ENCODE measurements at places on chromosomes 4 and X.

- DNase-seq, result no peak
These were observed 66.6 kb upstream of the SLIT2 start for GRCh38 chr4:20185103-20185502.

GRCh38 chrX:41381685-41382084 lies 47.7 kb downstream of the DDX3X start:
- peak; percentile 37 for DNase-seq

- DNase-seq, result no peak
These were observed 251.4 kb downstream of the DTHD1 start for GRCh38 chr4:36532670-36533379.

DNA sequence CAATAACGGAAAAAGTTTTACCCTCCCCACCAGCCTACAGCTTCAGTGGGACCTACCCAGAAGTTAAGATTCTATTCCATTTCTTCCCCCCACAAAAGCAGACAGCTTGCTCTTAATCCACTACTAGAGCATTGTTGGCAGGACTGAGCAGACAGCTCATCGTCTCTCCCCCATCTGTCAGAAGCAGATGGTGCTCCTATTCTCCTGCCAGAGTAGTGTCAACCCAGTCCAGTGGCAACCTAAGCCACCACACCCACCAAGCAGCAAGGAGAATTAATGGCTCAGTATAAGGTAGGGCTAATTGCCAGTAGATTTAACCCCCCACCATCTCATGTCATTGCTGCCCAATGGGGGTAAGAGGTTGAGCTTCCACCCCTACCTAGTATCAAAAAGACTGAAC lies 62.0 kb downstream of the AWAT2 start:
- DNase-seq, result no peak

DNA sequence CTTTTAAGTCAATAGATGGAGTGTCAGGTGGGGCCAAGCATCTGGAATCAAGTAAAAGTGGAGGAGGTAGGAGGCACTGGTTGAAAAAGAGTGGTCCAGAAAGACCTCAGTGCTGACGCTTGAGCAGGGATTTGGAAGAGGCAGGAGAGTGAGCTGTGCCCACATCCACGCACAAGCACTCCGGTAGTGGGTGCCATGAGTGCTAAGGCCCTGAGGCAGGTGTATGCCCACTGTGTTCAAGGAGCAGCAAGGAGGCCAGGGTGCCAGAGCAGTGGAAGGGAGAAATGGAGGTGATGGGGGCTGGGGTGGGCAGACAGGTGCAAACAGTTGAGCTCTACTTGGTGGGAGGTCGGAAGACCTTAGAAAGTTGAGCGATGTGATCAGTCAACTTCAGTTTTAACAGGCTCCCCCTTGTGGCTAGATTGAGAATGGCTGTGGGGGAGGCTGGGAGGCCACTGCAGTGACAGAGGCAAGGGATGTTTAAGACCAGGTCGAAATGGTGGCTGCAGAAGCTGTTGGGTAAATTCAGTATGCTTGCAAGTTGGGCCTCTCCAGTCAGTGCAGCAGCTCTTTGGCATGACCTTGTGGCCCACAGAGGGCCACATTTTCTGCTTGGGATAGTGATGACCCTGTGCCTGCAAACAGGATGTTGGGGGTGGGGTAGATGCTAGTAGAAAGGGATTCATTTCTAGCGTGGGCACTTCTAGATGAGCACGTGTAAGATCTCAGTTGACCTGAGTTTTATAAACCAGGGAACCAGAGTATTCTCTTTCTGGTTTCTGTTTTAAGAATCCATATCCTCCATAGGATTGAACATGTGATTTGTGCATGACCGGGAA lies 12.7 kb downstream of the TKTL1 start:
- DNase-seq, result no peak

DNA sequence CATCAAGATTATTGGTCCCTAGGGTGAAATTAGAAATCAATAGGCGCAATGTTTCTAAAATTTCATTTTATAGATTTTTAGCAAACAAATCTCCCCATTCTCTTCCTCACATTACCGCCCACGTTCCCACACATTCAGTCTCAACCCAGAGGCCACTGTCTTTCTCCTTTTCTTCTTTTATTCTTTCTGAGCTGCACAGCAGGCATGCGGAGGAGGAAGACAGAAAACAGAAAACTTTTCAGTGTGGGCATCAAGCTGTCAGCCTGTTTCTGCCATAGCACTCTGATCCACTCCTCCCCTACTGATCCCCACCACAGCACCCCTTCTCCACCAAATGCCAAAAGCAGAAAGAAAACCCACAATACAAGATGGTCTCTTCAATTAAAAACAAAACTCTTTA lies 94.8 kb upstream of the ADAMTS3 start:
- DNase-seq, result no peak

DNA sequence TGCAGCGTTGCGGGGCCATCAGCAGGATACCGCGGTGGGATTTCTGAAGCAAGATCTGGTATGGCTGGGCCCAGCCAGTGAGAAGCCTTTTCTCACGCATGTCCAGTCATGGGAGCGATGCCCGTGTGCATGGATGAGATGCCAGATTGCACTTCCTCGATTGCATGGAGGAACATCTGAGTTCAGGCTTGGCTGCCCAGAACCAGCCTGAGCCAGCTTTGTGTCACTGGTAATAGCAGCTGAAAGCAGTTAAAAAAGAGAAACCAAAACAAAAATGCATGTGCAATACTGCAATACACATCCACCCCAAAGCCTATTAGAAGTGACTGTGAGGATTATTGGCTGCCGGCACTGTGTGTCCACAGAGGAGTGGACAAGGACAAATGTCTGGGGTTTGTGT lies 59.3 kb downstream of the PSAPL1 start:
- peak; percentile 58 for DNase-seq

DNA sequence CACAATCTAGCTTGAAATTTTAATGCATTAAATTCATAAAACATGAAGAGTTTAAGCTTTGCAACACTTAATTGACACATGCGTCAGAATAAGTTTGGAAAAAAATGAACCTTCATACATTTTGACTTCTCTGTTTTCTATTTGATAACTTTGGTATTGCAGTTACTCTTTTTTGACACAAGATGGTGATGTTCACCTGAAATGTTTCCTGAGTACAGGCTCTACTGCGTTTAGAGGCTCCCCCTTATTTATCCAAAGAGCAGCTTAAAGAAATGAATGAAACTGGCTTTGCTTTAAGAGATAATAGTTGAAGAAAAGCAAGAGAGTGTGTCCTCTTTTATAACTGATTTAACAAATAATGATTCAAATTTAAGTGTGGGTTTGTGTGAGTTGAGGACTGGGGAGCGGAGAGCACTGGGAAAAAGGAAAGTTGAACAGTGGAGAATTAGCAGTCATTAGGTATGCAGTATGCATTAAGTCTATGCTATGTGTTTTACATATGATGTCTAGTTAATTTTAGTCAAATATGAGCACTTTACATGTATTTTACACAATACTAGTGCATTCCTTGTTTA lies 180.6 kb upstream of the NUDT6 start:
- DNase-seq, result no peak

- DNase-seq, result no peak
These were observed 156.6 kb upstream of the SCML1 start for GRCh38 chrX:17580539-17581152.

- no peak for DNase-seq
These were observed 19.5 kb upstream of the SYTL5 start for GRCh38 chrX:37986893-37987292.

DNA sequence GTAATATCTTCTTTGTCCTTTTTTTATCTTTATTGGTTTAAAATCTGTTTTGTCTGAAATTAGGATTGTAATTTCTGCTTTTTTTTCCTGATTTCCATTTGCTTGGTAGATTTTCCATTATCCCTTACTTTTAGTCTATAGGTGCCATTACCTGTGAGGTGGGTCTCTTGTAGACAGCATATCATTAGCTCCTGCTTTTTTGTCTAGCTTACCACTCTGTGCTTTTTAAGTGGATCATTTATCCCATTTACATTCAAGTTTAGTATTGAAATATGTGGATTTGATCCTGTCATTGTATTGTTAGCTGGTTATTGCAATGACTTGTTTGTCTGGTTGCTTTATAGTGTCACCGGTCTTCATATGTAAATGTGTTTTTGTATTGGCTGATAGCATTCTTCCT lies 958.6 kb upstream of the SLIT2 start:
- no peak for DNase-seq

DNA sequence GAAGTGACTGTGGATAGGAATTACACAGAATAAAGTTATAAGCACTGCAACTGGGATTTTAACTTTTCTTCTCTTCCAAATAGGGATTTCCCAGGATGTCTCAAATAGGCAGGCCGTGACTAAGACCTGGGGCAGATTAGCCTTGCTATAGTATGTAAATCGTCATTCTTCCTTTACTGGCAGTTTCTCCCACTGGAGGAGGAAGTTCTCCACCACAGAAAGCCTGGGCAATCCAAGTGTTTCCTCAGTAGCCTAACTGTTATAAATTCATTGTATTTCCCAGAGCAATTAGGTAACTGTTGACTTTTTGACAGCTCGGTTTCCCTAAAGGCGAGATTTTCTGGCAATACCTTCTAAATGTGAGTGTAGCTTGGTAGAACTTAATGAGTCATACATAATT lies at the start of gene TNIP3:
TNIP3 (minus strand) TSS at position 31 of the 400 bp plus-strand sequence. CDS start 196 bp downstream, outside the sequence.
- DNase-seq, result no peak

DNA sequence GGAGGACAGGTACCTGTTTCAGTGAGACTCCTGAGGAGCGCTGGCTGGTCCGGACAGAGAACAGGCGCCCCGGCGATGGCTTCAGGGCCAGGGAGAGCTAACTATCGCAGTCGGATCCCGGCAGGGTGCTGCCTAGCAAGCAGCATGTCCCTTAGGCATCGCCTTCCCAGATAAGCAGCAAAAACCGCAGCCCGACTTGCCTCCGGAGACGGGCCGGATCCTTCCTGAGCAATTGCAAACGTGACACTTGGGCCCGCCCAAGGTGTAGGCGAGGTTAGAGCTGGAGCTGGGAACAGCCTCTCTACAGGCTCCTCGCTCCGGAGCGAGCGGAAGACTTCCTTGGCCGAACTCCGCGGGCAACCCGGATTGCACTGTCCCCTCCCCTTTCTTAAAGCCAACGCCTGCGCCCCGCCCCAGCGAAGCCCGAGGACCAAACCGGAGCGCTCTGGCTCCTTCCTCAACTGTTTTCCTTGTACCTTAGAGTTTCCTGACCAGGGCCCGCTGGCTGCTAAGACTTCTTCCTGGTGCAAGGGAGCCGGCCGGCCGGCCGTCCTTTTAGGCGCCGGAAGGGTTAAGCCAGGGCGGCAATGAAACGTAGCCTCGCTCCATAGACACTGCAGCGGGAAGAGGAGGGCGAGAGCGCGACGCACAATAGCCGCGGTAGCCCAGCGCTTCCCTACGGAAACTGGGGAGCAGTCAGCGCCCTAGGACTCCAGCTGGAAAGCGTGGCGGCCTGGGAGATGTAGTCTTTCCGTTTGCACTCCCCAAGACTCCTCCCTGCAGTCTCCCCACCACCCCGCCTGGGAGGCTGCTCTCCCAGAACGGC lies at the start of gene OPHN1:
OPHN1 (minus strand) TSS at position 341 of the 826 bp plus-strand sequence. CDS start 475 bp downstream, outside the sequence.
- peak; percentile 31 for DNase-seq

GRCh38 chrX:130110379-130111219 lies at the start of gene ELF4:
Gene ELF4, minus strand, starts transcription at chrX:130110497. Its CDS starts 29,167 bp downstream, at chrX:130081330.
- no peak for DNase-seq

DNA sequence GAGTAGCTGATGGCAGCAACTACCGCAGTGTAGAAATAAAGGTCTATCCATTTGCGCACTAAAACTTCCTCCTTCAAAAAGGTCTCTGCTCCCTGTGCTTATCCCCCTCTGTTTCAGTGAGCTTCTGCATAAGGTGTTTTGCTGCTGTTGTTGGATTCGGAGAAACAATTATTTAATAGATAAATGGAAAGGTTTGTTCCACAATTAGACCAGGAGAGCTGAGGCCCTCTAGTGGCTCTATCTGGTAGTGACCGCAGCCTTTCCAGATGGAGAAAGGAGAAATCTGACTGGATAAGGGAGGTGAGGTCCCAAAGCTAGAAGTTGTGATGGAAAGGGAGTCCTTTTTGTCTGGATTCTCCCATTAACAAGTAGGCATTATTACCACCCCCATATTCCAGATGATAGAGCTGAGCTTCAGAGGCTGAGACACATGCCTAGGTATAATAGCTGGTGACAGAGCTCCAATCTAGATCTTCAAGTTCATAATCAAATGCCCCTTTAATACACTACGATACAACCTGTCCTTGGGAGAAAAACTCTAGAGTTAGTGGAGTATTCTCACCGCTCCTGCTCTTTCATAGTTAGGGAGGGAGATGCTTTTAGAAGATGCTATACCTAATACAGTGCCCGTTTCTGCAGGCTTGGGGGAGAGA lies 5.1 kb upstream of the GABRQ start:
- DNase-seq, result peak; percentile 8

GRCh38 chr4:47721485-47721884 lies 116.4 kb downstream of the CORIN start:
- DNase-seq, result no peak

GRCh38 chr4:139229534-139230039 lies 50.4 kb downstream of the MGARP start:
- no peak for DNase-seq

DNA sequence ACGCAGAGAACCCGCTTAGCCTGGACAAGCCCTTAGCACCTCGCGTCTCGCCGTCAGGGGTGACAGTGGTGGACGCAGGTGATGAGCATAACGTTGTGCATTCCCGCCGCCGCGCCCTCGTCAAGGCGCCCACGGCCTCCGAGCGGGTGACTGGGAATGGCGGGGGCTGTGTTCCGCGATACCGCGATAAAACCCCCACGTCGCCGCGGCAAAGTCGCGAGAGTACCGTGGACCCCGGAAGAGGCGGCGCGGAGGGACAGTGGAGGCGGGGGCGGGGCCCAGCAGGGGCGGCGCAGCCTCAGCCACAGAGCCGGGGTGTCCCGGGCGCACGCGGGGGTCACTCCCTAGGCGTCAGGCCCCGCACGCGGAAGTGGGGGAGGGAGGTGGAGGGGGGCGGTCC lies 53.8 kb downstream of the ZFYVE28 start:
- no peak for DNase-seq

- DNase-seq, result no peak
These were observed 255.6 kb upstream of the JADE1 start for GRCh38 chr4:128553686-128554515.

DNA sequence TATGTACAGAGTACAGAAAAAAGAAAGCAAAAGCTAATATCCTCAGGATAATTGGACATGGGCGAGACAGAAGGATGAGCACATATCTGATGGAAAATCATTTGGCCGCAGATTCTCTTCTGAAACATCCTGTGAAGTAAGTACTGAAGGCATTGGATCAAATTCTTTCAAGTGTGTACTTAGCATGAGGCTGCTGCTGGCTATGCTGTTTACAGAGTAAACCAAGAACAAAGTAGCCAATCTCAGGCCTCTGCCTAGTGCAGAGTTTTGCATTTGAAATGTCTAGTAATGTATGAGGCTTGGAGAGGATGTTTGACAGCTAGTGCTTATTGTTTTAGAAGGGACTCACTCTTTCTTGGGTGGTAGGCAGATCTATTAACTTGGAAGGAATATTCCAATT lies 128.5 kb downstream of the MAGEC2 start:
- no peak for DNase-seq

DNA sequence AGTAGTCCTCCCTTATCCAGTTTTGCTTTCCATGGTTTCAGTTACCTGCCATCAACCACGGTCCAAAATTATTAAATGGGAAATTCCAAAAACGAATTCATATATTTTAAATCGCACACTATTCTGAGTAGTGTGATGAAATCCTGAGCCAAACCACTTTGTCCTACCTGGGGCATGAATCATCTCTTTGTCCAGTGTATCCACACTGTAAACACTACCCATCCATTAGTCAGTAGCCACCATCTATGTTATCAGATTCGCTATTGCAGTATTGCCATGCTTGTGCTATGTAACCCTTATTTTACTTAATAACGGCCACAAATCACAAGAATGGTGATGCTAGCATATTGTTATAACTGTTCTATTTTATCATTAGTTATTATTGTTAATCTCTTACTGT lies 704.6 kb downstream of the SMARCA1 start:
- no peak for DNase-seq
